ENCODE measurements at places on chromosomes 6 and 20.

DNA sequence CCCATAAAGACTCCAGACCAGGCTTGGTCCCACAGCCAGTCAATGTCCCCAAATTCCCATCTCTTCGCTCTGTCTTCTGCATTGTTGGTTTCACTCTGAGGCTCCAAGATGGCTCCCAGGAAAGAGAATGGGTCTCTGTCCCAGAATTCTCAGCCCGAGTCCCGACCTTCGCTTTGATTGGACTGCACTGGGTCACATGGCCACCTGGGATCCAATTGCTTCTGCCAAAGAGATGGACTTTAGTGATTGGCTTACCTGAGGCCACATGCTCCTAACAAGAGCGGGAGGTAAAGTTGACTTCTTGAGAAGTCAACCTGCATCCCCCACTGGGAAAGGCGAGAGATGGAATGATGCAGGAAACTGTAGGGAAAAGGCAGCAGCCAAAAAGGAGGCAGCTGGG is 104.7 kb upstream of the PMEPA1 start:
- H3K4me3 ChIP-seq, result no peak overlapping the region
- no peak for ATAC-seq
- no peaks in the 10 kb centered on the region for H3K36me3 ChIP-seq
- peaks cover 9% of the 10 kb centered on the region for H3K27me3 ChIP-seq
- H3K27ac ChIP-seq, result no peak overlapping the region

DNA sequence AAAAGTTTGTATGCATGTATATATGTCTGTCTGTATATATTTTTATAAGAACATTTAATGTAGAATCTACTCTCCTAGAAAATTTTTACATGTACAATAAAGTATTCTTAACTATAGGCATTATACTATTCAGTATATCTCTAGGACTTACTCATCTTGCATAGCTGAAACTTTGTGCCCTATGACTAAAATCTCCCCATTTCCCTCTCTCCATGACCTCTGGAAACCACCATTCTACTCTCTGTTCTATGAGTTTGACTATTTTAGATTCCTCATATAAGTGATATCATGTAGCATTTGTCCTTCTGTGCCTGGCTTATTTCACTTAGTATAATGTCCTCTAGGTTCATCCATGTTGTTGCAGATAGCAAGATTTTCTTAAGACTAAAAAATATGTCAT is 205.1 kb upstream of the SMLR1 start:
- H3K36me3 ChIP-seq, result no peaks in the 10 kb centered on the region
- ATAC-seq, result no peak
- no peaks in the 10 kb centered on the region for H3K4me1 ChIP-seq
- no peaks in the 10 kb centered on the region for H3K27me3 ChIP-seq
- H3K4me3 ChIP-seq, result no peak overlapping the region

GRCh38 chr6:168815229-168815628 is 374.2 kb downstream of the SMOC2 start:
- no peak overlapping the region for H3K4me3 ChIP-seq
- H3K27me3 ChIP-seq, result no peaks in the 10 kb centered on the region
- no peak overlapping the region for H3K27ac ChIP-seq
- H3K4me1 ChIP-seq, result no peaks in the 10 kb centered on the region

GRCh38 chr6:167163476-167164011 is 5.8 kb upstream of the GPR31 start:
- no peaks in the 10 kb centered on the region for H3K4me1 ChIP-seq
- no peak overlapping the region for H3K27ac ChIP-seq
- H3K4me3 ChIP-seq, result no peak overlapping the region
- H3K36me3 ChIP-seq, result no peaks in the 10 kb centered on the region
- ATAC-seq, result no peak
- no peaks in the 10 kb centered on the region for H3K27me3 ChIP-seq

GRCh38 chr20:43878776-43879175 is 35.9 kb upstream of the TOX2 start:
- no peak for ATAC-seq
- peak overlapping the region; percentile 53 for H3K27ac ChIP-seq
- no peaks in the 10 kb centered on the region for H3K27me3 ChIP-seq
- no peak overlapping the region for H3K4me3 ChIP-seq

DNA sequence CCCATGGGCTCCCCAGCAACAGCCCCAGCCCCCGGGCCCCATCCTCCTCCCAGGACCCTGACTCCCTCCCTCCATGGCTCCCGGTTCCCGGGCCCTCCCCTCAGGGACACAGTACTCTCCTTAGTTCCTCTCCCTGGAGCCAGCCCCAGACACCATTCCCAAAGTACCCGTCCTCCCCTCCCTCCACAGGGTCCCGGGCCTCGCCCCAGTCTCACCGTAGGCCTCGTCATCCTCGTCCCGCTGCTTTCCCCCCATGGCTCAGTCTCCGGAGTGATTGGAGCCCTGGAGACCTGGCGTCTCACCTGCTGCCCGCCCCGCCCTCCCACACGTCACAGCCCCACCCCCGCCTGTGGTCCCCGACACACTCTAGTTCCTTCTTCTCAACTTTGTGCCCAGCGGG is at the start of gene SLC44A4:
TSS of gene SLC44A4 (minus strand) at position 272 of the 400 bp plus-strand sequence. CDS start at position 255, 17 bp downstream.
- H3K27me3 ChIP-seq, result no peaks in the 10 kb centered on the region
- no peak within 1 kb of the TSS for H3K4me3 ChIP-seq
- H3K36me3 ChIP-seq, result no peaks in the 10 kb centered on the region
- H3K4me1 ChIP-seq, result no peaks in the 10 kb centered on the region
- no peak within 1 kb of the TSS for H3K27ac ChIP-seq

- H3K4me3 ChIP-seq, result no peak overlapping the region
- no peaks in the 10 kb centered on the region for H3K36me3 ChIP-seq
- H3K4me1 ChIP-seq, result no peaks in the 10 kb centered on the region
- peaks cover 7% of the 10 kb centered on the region for H3K27me3 ChIP-seq
- no peak for ATAC-seq
Measured at GRCh38 chr20:17172836-17173516, 53.9 kb upstream of the PCSK2 start.

- no peaks in the 10 kb centered on the region for H3K4me1 ChIP-seq
- no peaks in the 10 kb centered on the region for H3K36me3 ChIP-seq
Measured at GRCh38 chr6:91243436-91243835, 656.6 kb upstream of the MAP3K7 start.

DNA sequence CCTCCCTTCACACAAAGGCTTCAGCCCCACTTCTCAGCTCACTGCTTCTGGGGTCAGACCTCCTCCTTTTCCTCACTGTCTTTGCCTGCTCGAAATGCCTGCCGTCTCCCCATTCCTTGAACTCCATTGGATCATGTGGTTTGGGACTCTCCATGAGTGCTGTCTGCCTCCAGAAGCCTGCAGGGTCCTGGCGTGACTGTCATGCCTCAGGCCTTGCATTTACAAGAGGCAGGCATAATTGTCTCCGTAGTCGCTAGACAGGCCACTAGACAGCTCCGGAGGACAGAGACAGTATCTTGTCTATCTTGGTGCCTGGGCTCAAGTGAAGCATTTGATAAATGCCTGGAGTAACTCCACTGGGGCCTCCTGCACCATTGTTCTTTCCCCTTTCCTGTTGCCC is 15.3 kb downstream of the PNLDC1 start:
- no peak for ATAC-seq
- no peaks in the 10 kb centered on the region for H3K4me1 ChIP-seq
- H3K27ac ChIP-seq, result no peak overlapping the region
- H3K27me3 ChIP-seq, result no peaks in the 10 kb centered on the region

- H3K4me1 ChIP-seq, result no peaks in the 10 kb centered on the region
- no peak overlapping the region for H3K27ac ChIP-seq
- H3K36me3 ChIP-seq, result no peaks in the 10 kb centered on the region
- no peak for ATAC-seq
Measured at GRCh38 chr6:82251942-82252341, 4.4 kb upstream of the IBTK start.

DNA sequence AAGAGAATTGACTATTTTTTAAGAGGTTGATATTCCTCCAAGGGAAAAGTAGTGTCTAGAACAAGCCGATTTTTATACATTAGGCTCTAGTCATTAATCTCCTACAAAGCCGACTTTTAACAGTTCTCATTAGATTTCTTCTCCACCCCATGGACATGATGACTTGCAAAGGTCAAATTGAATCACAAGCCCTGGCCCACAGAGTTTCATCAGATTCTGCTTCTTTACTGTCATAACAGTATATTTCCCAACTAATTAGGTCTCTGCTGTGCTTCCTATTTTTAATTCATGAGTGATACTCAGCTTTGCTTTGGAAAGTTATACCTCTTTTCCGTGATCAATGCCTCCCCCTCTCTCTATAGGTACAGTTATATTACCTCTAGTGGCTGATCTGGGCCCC is 90.6 kb upstream of the ADGRB3 start:
- no peak for ATAC-seq
- H3K27me3 ChIP-seq, result no peaks in the 10 kb centered on the region
- no peak overlapping the region for H3K27ac ChIP-seq
- no peaks in the 10 kb centered on the region for H3K36me3 ChIP-seq
- H3K4me3 ChIP-seq, result no peak overlapping the region

DNA sequence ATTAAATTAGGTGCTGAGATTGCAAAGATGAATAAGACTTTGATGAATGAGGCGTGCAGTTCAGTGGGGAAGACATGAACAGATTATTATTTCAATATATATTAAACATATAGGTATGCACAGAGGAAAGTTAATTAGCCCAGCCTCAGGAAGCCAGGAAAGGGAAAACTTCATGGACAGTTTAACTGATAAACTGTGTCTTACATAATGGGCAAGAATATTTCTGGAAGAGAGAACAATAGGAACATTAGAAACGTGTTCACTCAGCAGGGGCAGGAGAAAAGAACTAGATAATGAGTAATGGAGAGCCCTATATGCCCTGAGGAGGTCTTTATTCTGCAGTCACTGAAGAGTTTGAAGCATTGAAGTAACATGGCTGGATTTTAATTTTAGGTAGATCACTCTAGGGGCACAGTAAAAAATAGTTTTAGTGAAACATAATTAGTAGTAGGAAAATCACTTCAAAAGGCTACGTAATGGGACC is 23.6 kb downstream of the CEP57L1 start:
- no peaks in the 10 kb centered on the region for H3K36me3 ChIP-seq
- ATAC-seq, result no peak
- H3K4me3 ChIP-seq, result no peak overlapping the region

- H3K27me3 ChIP-seq, result peaks cover 100% of the 10 kb centered on the region
- no peaks in the 10 kb centered on the region for H3K4me1 ChIP-seq
- no peak overlapping the region for H3K27ac ChIP-seq
- no peak for ATAC-seq
- no peaks in the 10 kb centered on the region for H3K36me3 ChIP-seq
- H3K4me3 ChIP-seq, result no peak overlapping the region
Measured at GRCh38 chr6:100453701-100454521, 10.8 kb downstream of the SIM1 start.

- H3K4me3 ChIP-seq, result no peak overlapping the region
- H3K27ac ChIP-seq, result no peak overlapping the region
- H3K36me3 ChIP-seq, result peaks cover 8% of the 10 kb centered on the region
- ATAC-seq, result no peak
Measured at GRCh38 chr20:51404297-51405060, 138.0 kb downstream of the NFATC2 start.

- H3K27ac ChIP-seq, result no peak overlapping the region
- H3K4me3 ChIP-seq, result no peak overlapping the region
- H3K4me1 ChIP-seq, result no peaks in the 10 kb centered on the region
- ATAC-seq, result no peak
Measured at GRCh38 chr6:1004885-1005630, 306.8 kb upstream of the FOXQ1 start.

- no peaks in the 10 kb centered on the region for H3K4me1 ChIP-seq
- H3K27ac ChIP-seq, result no peak overlapping the region
- no peaks in the 10 kb centered on the region for H3K27me3 ChIP-seq
Measured at GRCh38 chr6:62371453-62372210, 85.6 kb upstream of the KHDRBS2 start.

- H3K27ac ChIP-seq, result no peak overlapping the region
- H3K4me1 ChIP-seq, result no peaks in the 10 kb centered on the region
- no peaks in the 10 kb centered on the region for H3K27me3 ChIP-seq
- H3K4me3 ChIP-seq, result no peak overlapping the region
- H3K36me3 ChIP-seq, result no peaks in the 10 kb centered on the region
Measured at GRCh38 chr20:51620432-51620831, 77.9 kb upstream of the NFATC2 start.

- no peak overlapping the region for H3K4me3 ChIP-seq
- peaks cover 5% of the 10 kb centered on the region for H3K27me3 ChIP-seq
- ATAC-seq, result no peak
- no peak overlapping the region for H3K27ac ChIP-seq
Measured at GRCh38 chr20:13841206-13841605, 56.4 kb downstream of the NDUFAF5 start.

- H3K36me3 ChIP-seq, result no peaks in the 10 kb centered on the region
- peak; percentile 72 for ATAC-seq
Measured at GRCh38 chr20:49132995-49133478, 55.1 kb downstream of the STAU1 start.

DNA sequence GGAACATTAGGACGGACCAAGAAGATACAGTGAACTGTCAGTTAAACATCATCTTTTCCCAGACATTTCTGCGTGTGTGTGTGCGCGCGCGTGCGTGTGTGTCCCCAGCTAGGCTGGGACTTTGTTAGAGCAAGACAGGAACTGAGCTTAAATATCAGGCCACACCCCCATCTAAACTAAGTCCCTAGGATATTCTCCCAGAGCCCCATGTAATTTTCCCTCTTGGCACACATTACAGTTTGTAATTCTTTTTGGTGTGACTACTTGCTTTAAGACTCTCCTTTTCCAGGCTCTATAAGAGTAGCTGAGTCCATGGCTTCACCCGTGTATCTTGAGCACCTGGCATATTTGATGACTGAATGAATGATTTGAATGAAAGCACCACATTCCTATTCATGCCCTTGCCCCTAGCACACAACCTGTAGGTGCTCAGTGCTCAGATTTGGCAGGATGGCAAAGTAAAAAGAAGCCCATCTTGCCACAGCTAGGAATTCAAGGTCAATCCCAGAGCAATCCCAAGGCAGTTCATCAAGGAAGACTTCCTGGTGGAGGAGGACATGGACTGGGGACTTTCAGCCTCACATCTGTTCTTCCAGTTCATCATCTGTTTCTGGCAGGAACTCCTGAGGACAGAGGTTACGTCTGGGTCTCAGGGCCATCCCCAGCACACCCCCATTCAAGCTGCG is 69.2 kb downstream of the MRPL14 start:
- no peak for ATAC-seq
- no peak overlapping the region for H3K4me3 ChIP-seq
- peak overlapping the region; percentile 78 for H3K27ac ChIP-seq
- H3K36me3 ChIP-seq, result no peaks in the 10 kb centered on the region
- H3K27me3 ChIP-seq, result no peaks in the 10 kb centered on the region

DNA sequence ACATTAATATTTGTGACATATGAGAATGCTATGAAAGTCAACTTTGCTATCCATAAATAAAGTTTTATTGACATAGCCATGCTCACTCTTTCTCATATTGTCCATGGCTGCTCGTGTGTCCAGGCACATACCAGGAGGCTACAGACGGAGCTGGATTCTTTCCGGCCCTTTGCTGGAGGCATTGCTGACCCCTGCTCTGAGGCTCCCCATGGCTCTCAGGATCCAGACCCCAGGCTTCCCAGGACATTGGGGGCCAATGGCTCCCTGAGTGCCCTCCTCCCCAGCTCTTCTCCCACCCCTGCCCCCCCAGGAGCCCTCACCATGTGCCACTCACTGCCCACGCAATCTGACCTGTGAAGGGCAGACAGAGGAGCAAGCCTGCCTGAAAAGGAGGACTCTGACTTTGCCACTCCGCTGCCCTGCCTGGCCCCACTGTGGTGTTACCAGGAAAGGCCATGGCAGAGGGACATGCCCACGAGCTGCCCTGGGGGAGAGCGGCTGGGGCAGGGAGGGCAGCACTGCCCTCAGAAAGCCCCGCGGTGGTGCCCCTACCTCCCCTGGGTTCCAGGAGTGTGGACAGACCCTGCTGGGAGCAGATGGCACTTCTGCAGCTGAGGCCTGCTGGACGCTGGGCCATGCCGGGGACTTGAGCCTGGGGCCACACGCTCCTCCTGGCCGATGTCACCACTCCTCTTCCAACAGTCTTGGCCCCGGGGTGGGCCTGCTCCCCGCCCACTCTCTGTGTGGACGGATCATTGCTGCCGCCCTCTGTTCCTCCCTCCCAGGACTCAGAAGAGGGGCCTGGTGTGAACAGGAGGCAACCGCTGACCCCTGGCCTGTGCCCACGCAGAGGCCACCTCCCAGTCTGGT is 97.8 kb upstream of the BHLHE23 start:
- ATAC-seq, result no peak
- peaks cover 35% of the 10 kb centered on the region for H3K4me1 ChIP-seq
- H3K27ac ChIP-seq, result no peak overlapping the region
- peaks cover 18% of the 10 kb centered on the region for H3K27me3 ChIP-seq
